BJ (cell line): ENCODE measurements at places on chromosomes 5 and 9.

GRCh38 chr5:139181322-139181730 lies 16.8 kb downstream of the SIL1 start:
- no peak for DNase-seq

- no peak for DNase-seq
These were observed 139.8 kb downstream of the KCNIP1 start for GRCh38 chr5:170643591-170643990.

GRCh38 chr5:142972064-142972570 lies 201.9 kb downstream of the ARHGAP26 start:
- no peak for DNase-seq

- no peak for DNase-seq
These were observed 996.0 kb upstream of the ARRDC3 start for GRCh38 chr5:92378966-92379611.

DNA sequence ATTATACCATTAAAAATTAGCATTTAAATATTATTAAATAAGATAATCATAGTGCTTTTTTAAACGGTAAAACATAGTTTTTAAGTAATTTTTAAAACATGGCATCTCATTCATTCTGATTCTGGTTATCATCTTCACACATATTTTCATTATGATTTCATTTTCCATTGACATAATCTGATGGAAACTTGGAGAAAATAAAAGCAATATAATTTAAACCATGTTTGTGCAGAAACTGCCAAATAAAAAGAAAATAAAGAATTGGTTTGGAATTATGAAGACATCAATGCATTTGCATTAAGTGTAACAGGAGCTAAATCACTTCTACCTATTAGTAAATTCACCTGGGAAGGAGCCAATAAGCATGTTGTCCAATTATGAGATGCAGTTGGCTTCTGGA lies 490.1 kb upstream of the CD180 start:
- no peak for DNase-seq
